ENCODE measurements at places on chromosomes 16 and 17.

DNA sequence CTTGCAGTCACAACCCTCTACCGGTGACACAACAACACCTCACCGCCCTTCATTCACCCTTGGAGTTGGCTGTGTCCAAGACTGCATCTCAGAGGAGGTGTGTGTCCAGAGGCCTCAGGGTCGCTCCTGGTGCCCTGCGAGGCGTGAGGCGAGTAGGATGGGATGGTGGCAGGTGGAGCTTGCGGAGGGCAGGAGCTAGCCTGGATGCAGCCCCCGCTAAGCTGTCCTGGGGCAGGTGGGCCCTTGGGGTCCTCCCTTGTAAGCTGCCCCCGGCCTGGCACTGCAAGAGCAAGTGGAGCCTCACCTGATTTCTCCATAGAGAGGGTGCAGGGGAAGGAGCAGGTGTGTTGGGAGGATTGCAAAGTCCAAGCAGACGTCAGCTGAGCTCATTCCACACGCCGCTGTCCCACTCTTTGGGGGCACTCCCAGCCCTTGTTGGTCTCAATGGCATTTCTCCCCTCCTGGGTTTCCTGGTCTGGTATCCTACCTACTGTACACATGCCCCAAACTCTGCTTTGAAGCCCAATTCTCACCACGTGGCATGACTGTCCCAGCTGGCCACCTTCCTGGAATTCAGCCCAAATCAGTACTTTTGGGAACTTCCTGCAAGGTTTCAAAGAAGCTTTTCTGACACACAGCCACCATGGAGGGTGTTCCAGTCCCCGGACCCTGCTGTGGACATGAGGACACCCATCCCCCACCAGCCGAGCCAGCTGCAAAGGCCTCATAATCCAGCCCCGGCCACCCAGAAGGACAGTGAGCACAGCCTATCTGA is 18.1 kb upstream of the ICAM2 start:
- DNase-seq = no peak

DNA sequence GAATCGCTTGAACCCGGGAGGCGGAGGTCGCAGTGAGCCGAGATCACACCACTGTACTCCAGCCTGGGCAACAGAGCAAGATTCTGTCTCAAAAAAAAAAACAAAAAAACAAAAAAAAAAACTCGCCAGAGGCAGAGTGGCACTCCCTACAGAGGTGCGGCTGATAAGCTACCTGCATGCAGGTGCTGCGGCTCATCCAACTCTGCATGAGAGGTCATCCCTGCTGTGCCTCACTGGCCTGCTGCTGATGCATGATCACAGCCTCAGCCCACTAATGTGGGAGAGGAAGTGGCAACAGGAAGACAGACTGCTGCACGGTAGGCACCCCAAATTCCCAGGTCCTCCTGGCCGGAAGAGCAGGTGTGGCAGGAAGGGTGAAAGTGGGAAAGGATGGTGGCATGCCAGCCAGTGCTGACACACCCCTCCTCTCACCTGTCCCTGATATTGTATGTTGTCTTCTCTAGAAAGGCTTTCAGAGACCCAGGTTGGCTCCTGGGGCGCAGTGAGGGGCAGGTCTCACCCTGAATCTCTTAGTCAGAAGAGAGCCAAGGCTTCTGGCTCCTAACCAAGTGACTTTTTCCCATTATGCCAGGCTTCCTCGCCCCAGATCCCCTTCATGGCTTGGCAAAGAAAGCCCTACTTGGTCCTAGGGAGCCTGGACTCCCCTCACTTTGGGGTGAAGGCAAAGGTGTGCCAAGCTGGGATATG is 11.8 kb downstream of the NXPH3 start:
- DNase-seq = no peak

DNA sequence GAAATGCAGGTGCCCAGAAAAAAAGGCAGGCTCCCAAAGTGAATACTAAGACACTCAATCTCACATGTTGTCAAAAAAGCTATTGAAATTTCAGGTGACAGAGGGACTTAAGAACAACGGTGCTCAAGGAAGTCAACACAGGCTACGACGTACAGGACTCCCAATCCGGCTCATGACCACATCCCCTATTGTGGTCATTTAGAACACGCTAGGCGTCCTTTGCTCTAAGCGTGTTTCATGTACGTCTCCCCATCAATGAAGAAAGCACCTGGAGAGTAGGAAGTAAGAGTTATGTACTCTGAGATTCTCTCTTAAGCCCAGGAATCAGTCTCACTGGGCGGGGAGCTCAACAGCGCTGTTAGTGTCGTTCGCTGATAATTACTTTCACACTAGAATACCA is 94.1 kb downstream of the MRM3 start:
- DNase-seq = no peak

DNA sequence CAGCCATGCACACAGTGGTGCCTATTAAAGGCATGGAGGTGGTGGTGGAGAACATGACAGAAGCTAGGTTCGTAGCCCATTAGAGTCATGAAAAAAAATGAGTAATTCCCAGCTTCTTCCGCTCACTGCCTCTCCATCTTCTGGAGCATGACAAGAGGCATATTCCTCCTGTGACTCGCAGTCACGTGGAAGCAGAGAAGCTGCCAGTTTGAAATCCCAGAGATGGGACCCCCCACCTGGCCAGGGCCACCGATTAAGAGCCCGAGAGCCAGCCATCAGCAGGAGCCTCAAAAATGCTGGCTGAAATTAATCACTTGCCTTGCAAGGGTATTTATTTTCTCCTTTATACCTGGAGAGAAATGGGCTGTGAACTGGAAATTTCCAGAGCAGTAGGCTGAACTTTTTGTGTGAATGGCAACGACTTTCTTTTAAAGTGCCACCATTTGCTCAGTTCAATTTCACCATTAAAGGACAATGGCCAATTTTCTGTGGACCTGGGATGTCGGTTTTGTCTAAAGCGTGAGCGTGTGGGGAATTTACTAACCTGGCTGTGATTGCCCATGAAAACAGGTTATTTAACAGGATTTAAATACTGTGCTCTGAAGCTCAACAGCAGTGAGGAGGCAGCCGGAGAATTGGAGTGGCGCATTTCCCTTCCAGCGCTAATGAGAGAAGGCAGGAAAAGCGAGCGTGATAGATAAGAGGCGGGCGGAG is 189.7 kb upstream of the SDK2 start:
- DNase-seq = no peak

GRCh38 chr17:8015236-8015956 is 13.0 kb downstream of the GUCY2D start:
- DNase-seq = no peak

- no peak for DNase-seq
Measured at GRCh38 chr17:19717031-19717360, 612 bp upstream of the SLC47A2 start.

GRCh38 chr17:39533891-39534290 is 72.6 kb downstream of the CDK12 start:
- no peak for DNase-seq

DNA sequence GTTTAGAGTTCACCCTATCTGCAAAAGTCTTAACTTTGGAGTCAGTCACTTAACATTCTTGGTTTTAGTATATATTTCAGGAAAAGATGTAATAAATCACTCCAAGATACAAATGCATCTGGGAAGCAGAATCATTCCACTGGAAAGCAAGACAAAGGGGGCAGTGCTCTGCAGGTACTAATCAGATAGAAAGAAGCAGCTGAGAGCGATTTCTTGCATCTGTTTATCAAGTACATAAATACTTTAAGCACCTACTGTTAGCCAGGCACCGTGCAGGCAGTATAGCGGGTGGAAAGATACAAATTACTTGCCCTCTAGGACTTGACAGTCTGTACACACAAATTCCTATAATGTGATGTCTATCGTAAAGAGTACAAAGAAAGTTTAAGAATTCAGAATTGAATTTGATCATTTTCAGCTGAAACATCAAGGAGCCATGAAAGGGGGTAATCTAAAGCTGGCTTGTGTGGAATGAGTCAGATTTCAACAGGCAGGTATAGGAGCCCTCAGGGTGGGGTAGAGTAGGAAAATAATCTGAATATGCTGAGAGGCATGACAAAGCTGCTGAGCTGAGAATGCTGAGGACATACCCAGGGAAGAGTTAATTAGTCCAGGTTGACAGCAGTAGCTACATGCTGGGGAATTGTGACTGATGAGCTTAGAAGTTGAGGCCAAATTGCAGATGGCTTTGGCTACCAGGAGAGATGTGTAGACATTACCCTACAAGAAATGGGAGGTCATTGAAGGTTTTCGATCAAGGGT is 110.2 kb downstream of the CA10 start:
- no peak for DNase-seq

DNA sequence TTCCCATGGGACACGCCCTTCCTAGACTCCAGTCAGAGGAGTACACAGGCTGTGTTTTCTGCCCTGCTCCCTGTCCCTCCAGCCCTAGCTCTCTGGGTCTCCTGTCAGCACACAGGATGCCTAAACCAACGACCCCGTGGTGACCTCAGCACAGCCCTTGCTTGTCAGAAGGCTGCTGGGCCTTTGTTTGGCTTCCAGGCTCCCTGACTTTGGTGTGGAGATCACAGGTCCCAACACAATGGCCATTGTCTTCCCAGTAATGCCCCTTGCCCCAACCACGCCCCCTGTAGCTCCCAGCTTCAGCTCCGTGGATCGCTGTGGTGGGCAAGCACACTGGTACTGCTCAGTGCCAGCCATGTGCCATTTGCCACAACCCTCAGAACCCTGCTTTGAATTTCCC is 15.0 kb downstream of the HNF1B start:
- DNase-seq = no peak

GRCh38 chr16:87420026-87421002 is 28.2 kb downstream of the MAP1LC3B start:
- DNase-seq = no peak

DNA sequence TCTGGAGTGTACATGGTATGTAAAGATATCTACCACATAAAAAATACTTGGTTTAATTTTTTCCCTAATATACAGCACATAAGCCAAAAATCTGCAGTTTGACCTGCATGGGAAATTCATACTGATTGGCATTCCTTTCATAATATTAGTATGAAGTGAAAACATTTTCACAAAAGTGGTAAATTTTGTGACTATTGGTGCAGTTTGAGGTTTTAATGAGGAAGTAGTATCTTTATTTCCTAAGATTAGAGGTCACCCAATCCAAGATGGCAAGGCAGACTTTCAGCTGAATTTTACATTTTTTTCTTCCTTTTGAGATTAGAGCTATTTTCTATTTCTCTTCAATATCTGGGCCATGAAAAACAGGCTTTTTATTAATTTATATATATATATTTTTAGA is 21.2 kb downstream of the METTL9 start:
- no peak for DNase-seq

- DNase-seq = no peak
Measured at GRCh38 chr16:12574721-12575120, 229.0 kb downstream of the CPPED1 start.

DNA sequence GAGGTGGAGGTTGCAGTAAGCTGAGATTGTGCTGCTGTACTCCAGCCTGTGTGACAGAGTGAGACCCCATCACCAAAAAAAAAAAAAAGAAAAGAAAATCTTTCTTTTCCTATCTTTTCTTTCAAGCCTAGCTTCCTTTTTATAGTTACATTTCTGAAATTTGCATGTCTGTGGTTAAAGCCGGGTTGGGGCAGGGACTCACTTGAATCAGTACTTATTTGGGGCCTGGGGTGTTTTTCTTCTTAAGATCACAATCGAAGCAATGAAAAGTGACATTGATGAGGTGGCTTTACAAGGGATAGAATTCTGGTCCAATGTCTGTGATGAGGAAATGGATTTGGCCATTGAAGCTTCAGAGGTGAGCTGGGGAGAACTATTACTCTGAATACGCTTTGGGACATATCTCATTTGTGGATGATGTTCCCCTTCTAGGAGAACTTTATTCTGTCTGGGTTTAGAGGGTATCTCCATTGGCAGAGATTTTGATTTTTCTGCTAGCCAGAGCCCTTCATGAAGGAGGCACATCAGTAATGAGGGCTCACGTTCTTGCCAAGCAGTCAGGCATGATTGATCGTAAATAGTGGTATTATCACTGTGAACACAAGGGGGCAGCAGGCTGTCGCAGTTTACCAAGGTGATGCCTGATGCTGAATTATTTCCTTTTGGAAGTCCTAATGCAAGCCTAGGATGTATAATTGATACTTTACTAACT is 14.3 kb downstream of the KPNB1 start:
- DNase-seq = peak; percentile 52

DNA sequence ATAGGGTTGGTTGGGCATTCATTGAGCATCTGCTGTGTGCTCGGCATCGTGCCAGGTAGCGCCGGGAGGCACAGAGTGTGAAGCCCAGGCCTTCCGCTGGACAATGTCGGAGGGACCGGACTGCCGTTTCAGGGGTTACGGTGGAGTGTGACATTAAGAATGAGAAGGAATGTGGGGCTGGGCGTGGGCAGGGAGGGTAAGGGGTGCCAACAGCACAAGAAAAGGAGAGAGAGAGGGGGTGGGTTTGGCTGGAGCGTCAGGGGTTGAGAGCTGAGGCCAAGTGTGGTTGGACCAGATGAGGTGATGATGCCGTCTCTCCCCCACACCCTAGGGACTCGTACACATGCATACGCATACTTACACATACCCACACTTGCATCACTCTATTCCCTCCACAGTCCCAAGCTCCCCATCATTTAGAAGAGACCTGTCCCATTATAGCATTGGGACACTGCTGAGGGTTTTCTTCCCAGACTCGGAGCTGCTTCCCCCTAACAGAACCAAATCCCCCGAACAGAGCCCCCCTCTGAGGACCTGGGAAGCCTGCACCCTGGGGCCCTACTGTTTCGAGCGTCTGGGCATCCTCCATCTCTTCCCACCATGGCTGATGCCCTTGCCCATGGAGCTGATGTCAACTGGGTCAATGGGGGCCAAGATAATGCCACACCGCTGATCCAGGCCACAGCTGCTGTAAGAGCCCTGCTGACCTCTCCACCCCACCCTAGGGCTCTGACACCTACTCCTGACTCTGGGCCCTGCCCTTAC is 3.3 kb upstream of the KCTD11 start:
- DNase-seq = no peak

- DNase-seq = no peak
Measured at GRCh38 chr17:78498848-78499247, 78.3 kb downstream of the DNAH17 start.

- no peak for DNase-seq
Measured at GRCh38 chr16:54444851-54445458, 158.4 kb upstream of the IRX3 start.

GRCh38 chr16:22027633-22028032 is 19.7 kb downstream of the MOSMO start:
- DNase-seq = no peak

DNA sequence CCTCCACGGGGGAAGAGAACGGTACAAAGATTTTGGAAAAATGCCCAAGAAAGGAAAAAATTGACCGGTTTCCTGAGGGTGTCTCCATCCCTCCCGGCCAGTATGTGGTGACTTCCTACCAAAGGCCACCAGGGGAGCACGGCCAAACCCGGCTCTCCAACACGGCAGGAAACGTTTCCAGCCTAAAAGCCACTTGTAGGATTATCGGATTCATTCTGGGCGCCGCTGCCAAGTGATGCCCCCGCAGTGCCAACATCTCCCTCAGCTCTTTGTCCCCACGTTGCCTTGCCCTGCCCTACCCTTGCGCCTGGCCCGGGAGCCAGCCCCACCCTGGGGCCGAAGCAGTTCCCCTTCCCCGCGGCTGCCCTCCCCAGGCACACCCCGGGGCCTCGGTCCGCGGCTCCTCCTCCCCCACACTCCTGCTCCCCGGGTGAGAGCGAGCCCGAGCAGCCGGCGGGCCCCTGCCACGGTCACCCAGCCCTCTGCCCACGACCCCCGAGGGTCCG is 688 bp downstream of the CRK start:
- peak; percentile 32 for DNase-seq

All from stimulated activated CD4-positive, alpha-beta T cell treated with anti-CD3 and anti-CD28 coated beads, Interleukin-1b, Interleukin-23, amount 100 ng/mL, for 48 hours (primary cell).